ENCODE measurements at places on chromosomes 11 and 22.
A peak's percentile ranks its signal among the peaks of the same experiment; 100 is the strongest.

GRCh38 chr11:86257446-86257845, 12.9 kb downstream of the EED start:
- no peak for DNase-seq

DNA sequence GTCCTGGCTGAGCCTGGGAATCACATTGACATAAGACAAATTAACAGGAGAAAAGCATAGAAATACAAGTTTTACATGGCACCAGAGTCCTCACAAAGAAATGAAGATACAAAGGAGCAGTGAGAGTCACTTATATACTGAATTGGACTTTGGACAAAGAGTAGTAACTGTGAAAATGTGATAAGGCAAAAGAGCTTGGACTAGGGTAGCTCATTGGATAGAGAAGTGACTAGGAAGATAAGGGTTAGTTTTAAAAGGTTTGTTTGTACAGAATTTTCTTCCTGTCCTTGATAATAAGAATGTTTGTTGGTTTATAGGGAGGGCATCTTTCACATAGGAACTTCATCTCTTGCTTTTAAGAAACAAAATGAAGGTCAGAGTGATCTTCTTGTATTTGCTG, 17.9 kb upstream of the NUCB2 start:
- DNase-seq, result no peak

DNA sequence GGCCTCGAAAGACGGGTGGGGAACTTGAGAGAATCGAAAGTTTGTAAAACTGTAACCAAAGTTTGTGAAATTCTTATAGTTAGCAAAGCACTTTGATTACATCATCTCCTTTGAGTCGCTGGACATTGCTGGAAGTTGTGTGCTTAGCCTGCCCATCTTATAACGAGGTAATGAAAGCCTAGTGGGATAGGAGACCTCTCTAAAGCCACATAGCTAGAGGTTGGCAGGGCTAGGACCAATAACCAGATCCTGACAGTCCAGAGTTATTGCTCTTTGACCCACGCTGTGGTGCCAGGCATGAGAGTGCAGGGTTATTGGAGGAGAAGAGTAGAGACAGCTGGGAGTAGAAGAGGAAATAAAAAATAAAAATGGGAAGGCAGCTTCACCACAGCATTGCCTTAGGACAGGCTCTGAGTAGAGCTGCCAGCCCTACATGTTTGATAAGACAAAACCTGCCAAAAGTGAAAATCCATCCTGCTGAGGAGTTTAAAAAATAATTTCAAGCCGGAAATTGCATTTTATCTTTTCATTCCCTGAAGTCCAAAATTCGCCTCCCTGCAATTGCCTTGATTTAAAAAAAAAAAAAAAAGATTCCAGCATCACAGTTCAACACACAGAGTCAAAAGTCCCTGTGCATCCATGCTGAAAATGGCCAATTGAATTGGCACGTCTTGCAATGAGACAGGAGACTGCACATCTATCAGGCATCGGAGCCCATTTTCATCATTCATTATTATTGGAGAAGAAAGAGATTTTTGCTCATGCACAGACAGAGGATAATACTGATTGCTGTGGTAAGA, 225.5 kb upstream of the POU2AF2 start:
- DNase-seq, result peak; percentile 38

GRCh38 chr11:125593114-125593820, 615 bp downstream of the STT3A start:
- no peak for DNase-seq

GRCh38 chr11:28461846-28462245, 353.7 kb downstream of the METTL15 start:
- DNase-seq, result no peak

DNA sequence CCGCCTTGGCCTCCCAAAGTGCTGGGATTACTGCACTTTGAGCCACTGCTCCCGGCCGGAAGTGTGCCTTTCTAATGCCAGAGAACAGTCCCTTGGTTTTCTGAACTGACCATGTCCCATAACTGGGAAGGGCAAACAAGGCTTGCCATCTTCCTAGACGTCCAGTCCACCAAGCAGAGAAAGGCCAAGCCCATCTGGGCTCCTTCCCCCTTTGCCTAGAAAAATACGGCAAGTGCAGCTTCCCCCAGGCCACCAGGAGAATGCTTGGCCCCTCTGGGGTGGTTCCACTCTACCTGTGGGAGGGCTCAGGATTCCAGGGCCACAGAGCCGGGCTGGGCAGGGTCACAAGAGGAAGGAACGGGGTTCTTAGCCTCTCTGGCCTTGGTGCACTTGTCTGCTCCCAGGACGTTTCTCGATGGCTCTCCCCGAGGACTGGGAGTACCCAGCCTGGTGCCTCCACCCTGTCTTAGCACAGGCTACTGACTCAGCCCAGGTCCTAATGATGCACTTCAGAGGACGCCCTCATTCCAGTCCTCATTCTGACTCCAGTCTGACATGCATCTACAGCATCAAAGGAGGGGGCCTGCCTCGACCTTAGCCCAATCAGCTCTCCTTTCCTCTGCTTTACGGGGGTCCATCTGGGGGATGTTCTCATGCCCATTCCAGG, 1.2 kb downstream of the USP2 start:
- DNase-seq, result no peak

DNA sequence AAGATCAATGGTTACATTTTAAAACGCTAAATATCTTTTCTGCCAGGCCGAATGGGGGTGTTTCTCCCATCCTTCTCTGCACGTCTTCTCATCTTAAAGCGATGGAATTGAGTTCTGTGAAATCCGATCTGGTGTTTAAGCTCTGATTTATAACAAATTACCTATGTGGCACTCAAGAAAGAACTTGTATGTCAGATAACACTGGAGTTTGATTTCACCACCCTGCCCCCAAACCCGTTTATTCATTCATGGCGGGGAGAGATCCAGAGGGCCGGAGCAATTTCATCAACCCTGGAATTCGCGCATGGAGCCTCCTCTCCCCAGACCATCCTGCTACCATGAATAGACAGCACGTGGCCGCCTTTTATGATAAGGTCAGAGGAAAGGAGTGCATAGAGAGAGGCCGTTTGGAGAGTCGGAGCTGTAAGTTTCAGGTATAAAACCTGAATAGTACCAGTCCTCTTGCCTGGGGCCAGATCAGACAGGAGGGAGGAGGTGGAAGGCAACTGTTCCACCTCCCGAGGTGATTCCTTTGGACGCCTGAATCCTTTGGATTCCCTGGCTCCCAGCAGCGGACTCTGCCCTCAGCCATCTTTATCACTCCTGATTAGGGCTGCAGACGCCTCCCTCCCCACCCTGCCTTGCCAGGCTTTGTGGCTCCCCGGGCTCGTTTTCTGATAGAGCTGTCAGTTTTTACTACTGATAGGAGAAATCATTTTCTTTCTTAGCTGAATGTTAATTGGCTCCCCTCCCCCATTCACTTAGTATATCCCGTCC, 27.3 kb upstream of the NFAM1 start:
- DNase-seq, result no peak

DNA sequence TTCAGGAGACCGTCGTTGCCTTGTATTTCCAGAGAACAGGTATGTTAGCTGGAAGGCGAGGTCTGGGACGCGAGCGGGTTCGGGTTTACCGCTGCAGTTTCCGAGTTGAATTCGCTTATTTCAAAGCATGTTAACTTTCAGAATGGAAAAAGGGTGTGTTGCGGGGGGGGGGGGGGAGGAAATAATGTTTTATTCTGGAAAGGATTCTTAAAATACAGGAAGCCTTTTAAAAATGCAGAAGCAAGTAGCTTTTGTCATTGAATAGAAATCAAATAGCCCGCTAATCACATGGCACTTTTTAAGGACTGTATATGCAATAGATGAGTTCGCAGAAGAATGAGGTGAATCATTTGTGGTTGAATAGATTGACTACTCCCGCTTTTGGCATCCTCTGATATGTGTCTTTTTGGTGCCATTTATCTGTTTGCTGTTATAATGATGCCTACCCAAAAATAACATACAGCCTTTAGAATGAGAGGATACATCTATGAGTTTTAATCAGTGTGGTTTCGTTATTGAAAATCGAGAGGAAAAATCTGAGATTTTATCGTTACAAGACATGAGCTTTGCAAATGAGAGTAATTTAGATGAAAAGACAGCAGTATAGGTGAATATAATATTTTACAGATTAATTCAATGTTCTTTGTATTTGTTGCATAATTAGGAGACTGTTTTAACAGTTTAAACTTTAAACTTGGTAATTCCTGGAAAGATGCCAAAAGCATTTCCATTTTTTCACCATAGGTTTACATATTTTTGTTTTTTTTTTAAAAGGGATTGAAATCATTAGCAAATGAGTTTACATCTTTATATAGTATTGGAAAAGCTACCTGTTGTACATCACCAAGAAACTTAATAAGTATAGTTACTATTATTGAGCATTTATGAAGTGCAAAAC, 1.7 kb downstream of the PDE3B start:
- DNase-seq, result peak; percentile 6

- DNase-seq, result no peak
These were observed 31.7 kb upstream of the KRTAP5-6 start for GRCh38 chr11:1665313-1665712.

DNA sequence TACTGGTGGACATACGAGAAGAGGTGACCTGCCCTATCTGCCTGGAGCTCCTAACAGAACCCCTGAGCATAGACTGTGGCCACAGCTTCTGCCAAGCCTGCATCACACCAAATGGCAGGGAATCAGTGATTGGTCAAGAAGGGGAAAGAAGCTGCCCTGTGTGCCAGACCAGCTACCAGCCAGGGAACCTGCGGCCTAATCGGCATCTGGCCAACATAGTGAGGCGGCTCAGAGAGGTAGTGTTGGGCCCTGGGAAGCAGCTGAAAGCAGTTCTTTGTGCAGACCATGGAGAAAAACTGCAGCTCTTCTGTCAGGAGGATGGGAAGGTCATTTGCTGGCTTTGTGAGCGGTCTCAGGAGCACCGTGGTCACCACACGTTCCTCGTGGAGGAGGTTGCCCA, 6.9 kb downstream of the TRIM6 start:
- no peak for DNase-seq

- DNase-seq, result no peak
These were observed 522.3 kb upstream of the LUZP2 start for GRCh38 chr11:23974601-23975000.
